ENCODE measurements at places on chromosomes 1 and 21.

DNA sequence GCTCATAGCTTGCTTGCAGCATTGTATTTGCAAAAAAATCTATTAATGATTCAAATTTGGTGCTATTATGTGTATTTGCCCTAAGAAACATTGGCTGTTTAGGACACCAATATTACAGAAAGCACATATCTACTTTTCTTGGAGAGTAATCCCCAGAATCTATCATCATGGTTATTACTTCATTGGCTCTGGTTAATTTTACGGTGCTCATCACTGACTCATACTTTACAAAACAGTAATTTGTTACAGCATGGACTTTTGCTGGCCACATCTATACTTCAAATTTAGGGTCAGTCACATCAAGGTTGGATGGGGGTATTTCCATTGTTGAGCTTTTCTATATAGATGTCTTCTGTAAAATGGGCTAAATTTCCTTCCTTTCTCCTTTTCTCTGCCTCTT lies 45.7 kb downstream of the SH3GLB1 start:
- DNase-seq = no peak

GRCh38 chr21:25925064-25925800 lies 190.5 kb downstream of the GABPA start:
- no peak for DNase-seq

- DNase-seq = no peak
Observed at GRCh38 chr1:49630156-49630555, 393.6 kb downstream of the AGBL4 start.

DNA sequence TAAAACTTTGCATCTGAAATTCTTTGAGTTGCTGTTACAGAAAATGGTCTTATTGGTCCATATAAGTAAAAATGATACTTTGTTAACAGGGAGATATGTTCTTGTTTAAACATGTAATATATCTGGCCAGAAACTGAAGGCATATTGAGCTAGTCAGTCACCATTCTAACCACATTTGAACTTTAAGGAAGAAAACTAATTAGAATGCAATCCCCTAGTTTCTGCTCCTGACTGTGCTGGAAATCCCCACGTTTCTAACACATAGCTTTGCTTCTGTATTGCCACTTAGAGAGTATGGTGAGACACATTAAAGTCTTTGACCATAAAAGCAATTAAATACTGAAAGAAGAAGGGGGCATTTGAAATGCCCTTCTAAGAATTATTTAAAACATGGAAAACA lies 32.1 kb upstream of the HIVEP3 start:
- no peak for DNase-seq

GRCh38 chr1:182784556-182785171 lies 4.9 kb upstream of the NPL start:
- no peak for DNase-seq

DNA sequence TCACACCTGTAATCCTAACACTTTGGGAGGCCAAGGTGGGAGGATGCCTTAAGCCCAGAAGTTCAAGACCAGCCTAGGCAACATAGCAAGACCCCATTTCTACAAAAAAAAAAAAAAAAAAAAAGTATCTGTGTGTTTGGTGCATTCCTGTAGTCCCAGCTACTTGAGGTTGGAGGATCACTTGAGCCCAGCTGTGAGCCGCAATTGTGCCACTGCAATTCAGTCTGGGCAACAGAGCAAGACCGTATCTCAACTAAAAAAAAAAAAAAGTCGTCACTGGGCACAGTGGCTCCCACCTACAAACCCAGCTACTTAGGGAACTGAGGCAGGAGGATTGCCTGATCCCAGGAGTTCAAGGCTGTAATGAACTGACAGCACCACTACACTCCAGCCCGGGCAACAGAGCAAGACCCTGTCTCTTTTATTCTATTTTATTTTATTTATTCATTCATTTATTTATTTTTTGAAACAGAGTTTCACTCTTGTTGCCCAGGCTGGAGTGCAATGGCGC lies 8.6 kb upstream of the EIF4G3 start:
- DNase-seq = no peak

- no peak for DNase-seq
Observed at GRCh38 chr1:197027359-197027758, 39.7 kb downstream of the F13B start.

- no peak for DNase-seq
Observed at GRCh38 chr1:117535821-117536220, 70.0 kb upstream of the TENT5C start.

- DNase-seq = no peak
Observed at GRCh38 chr1:225461533-225462428, 33.9 kb upstream of the LBR start.

DNA sequence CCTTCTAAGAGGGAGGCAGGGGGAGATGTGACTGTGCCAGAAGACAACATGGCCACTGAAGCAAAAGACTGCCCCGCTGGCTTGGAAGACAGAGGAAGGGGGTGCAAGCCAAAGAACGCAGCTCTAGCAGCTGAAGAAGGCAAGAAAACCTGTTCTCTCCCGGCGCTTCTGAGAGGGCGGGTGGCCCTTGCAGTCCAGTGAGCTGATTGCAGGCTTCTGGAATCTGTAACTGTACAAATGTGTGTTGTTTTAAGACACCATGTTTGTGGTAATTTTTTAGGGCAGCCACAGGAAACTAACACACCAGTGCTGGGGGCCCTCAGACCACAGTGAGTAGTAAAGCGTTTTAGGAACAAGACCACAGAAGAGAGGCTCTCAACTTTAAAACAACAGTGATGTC lies 47.0 kb downstream of the CD46 start:
- DNase-seq = no peak

DNA sequence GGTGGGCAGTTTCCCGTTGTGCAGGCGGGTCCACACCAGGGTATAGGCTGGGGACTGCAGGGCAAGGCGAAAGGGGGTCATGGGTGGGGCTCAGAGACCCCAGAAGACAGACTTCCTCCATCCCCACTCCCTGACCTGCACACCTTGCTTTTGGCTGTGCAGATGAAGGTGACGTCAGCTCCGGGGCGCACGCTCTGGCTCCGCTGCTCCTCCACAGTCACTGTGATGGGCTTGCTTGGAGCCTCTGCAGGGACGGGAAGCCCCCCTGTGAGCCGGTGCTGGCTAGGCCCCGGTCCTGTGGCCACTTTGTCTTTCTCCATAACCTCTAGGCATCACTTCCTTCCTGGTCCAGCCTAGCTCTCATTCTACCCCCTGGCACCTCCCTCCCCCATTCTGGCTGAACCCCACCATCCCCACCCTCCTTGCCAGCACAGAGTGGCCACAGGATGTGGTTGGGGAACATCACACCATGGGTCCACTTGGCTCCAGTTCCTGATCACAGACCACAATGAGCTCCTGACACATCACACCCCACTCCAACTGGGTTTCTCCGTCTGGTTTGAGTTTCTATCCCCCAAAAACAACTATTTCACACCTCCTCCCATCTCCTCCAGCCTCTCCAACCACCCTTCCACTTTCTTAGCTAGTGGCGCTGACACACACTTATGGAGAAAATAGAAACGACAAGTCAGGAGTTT lies 45.2 kb downstream of the LDLRAD2 start:
- no peak for DNase-seq

All from stimulated activated CD8-positive, alpha-beta memory T cell treated with anti-CD3 and anti-CD28 coated beads, Interleukin-7, amount 100 ng/mL, for 1 hour (primary cell).